ENCODE measurements at places on chromosomes 4 and X.

- no peak for DNase-seq
These were observed 2.0 kb downstream of the ARSJ start for GRCh38 chr4:113977526-113977855.

- DNase-seq: peak; percentile 18
These were observed 2.3 kb downstream of the HNRNPD start for GRCh38 chr4:82371497-82371896.

- DNase-seq: no peak
These were observed 670.1 kb upstream of the LCORL start for GRCh38 chr4:18691431-18692200.

DNA sequence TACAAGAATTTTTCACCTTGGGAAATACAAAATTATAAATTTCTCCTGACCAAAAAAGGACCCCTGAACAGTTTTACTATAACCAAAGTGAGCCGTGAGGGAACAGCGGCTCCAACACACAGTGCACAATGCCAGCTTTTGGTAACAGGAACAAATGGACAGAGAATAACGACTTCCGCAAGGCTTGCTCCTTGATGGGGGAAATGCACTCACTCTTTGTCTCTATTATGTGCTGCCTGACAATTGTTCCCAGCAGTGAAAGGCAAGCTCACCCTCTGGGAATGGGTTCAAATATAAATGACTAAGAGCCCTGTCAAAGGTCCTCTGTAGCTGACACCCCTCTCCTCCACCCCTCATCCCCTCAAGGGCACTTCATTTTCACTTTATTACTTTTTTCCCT, 325.8 kb upstream of the GALNT7 start:
- no peak for DNase-seq

DNA sequence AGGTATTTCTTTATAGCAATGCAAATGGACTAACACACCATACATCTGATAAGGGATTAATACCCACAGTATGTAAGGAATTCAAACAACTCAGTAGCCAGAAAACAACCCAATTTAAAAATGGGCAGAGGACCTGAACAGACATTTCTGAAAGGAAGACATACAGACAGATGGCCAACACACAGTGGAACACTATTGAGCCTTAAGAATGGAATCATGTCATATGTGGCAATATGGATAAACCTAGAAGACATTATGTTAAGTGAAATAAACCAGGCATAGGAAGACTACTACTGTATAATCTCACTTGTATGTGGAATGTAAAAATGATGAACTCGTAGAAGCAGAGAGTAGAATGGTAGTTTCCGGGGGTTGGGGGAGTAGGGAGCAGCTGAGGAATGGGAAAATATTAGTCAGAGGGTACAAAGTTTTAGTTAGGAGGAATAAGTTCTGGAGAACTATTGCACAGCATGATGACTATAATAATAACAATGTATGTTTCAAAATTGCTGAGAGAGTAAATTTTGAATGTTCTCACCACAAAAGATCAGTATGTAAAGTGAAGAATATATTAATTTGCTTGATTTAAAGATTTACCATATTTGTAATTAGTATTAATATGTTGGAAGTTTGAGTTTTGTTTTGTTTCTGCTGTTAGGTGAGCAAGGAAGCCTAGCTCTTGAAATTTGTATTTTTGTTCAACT, 25.2 kb downstream of the WDR44 start:
- peak; percentile 80 for DNase-seq

- no peak for DNase-seq
These were observed 277.7 kb downstream of the NR3C2 start for GRCh38 chr4:148164557-148164956.

DNA sequence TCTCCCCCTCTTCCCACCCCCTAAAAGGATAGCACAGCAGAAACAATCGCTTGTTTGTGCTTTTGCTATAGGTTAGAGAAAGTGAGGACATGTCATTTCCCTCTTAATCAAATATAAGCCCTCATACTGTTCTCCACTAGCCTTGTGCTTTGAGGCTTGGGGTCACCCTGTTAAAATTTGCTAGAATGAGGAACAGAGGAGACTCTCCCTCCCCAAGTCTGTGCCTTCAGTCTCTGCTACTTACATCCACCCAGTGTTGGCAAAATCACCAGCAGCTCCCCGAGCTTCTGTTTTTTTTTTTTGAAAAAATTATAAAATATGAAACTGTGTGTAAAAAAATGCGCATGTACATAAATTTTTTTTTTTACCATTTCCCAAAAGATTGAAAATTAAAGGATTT, 19.3 kb downstream of the KLF3 start:
- DNase-seq: no peak

- peak; percentile 75 for DNase-seq
These were observed 39.6 kb downstream of the DDX60L start for GRCh38 chr4:168440442-168441264.

DNA sequence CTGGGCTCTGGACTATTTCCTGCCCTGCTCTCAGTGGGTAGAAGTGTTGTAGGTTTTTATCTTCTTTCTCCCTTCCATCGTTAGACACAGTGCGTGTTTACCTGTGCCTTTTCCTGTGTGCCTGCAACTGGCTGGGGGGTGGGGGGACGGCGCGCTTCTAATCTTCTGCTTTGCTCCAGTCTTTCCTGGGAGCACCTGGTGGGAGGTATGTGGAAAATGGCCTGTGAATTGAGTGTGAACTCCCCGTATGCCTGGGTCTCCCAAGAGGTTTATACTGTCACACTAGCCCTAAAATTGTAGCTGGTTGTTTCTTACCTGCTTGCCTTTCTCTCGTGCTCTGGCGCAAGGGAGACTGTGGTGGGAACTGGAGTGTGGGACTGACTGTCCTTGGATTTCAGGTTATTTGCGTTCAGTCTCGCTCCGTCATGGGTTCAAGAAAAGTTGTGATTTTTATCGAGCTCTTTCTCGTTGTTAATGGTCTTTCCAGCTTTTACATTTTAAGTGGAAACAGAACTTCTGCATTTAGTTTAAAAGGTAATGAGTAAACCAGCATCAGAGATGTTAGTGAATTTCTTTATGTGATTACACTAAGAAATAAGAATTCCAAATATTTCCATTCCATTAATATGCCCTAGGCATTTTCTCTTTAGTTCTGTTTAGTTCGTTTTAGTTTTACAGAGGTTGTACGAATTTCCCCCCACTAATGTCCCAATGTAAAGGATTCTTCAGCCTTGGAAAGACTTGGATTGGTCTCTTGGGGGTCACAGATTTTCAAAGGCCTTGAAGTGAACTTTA, 15.3 kb downstream of the MRPL1 start:
- no peak for DNase-seq

DNA sequence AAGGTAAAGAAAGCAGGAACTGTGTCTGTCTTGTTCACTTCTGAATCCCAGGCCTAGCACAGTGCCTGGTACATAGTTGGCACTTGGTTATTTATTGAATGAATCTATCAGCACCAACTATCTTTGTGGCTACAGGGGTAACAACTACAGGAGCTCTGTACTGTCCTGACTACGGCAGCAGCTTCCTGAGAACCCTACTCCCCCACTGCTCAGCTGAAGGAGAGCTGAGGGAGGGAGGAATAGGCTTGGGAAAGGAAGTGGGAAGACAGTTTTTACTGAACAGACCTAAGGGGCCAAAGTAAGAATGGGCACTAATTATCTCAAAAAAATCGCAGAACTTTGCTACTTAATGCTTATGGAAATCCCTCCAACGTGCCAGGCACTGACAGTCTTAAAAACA, 156.1 kb upstream of the RAPGEF2 start:
- no peak for DNase-seq

DNA sequence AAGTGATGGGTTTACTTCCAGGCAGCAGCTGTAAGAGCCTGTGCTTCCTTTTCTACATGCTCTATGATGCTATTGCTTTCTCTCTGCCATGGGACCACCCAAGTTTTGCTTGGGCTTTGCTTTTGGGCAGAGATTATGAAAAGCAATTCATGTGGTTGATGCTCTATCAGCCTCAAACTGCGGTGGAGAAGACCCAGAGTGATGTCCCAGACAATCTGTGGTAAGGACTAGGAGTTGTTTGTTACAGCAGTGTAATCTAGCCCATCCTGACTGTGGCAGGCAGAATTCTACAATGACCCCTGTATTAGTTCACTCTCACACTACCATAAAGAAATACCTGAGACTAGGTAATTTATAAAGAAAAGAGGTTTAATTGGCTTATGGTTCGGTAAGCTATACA, 9.2 kb upstream of the CYTL1 start:
- no peak for DNase-seq

GRCh38 chrX:96424007-96424406, 260.6 kb upstream of the DIAPH2 start:
- peak; percentile 55 for DNase-seq

- no peak for DNase-seq
These were observed 8.7 kb downstream of the RPGR start for GRCh38 chrX:38318606-38319005.

- DNase-seq: no peak
These were observed 40.8 kb downstream of the DLG3 start for GRCh38 chrX:70485466-70485865.

DNA sequence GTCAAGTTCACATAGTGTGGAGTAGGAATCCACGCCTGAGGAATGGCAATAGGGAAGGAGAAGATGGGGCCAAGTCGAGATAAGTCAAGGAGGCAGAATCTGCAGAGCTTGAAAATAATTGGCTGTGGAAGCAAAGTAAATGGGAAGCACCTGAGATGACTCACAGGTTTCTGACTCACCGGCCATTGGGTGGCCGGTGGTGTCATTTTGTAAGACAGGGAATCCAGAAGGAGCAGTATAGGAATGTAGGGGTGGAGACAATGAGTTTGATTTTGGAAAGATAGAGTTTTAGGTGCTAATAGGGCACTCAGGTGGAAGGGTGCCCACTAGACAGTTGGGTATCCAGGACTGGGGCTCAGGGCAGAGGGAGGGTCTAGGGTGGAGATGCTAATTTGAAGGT, 201.0 kb upstream of the MAMLD1 start:
- peak; percentile 12 for DNase-seq

- no peak for DNase-seq
These were observed 122.8 kb downstream of the SLC10A7 start for GRCh38 chr4:146398896-146399445.

- no peak for DNase-seq
These were observed 38.4 kb upstream of the IL9R start for GRCh38 chrX:155959018-155959587.

DNA sequence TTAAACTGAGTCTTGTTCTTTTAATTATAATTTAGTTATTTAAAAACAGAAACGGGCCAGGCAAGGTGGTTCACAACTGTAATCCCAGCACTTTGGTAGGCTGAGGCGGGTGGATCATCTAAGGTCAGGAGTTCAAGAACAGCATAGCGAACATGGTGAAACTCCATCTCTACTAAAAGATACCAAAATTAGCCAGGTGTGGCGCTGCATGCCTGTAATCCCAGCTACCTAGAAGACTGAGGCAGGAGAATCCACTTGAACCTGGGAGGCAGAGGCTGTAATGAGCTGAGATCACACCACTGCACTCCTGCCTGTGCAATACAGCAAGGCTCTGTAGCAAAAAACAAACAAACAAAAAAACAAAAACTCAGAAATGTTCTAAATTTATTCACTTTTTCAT, 852.9 kb downstream of the TECRL start:
- no peak for DNase-seq

DNA sequence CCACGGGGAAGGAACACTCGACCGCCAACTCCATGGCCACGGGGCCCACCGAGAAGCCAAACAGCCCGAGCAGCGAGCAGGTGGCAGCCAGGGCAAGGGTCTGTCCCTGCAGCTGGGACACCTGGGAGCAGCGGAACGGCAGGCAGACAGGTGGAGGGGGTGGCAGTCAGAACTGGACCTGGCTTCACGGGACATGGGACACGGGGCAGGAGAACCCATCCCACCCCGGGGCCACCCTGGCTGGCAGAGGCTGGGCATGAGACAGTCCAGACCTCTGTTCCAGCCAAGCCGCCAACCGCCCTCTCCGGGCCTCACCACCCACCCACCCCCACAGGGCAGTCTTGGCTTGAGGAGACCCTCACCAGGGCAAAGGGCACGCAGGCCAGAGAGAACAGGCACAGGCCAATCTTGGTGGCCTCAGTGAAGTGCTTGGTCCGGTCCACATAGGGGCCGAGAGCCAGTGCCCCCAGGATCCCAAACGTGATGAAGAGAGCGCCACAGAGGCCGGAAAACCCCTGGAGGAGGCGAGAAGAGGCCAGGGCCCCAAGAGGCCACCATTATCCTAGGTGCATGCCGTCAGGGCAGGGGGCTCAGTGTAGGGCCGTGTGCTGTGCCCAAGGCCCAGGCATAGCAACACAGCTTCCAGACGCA, 5.6 kb downstream of the SLC49A3 start:
- no peak for DNase-seq

GRCh38 chrX:153333266-153333665, 687 bp upstream of the ZNF275 start:
- DNase-seq: peak; percentile 63

DNA sequence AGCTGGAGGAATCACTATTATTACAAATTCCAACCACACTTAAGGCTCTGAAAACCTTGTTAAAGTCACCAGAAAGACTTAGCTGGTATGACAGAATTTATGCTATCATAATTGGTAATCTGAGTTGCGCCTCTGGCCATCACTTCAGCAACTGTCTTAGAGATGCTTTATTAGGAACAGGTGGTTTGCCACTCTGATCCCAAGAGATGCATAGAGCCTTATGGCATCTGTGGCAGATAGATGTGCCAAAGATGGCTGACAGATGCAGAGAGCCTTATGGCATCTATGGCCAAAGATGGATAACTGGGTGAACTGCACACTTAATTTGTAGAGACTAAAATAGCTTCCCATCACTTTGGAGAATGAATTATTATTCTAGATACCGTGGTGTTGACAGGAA, 32.3 kb upstream of the PLAC8 start:
- DNase-seq: no peak

GRCh38 chr4:98919996-98920395, 8.9 kb downstream of the EIF4E start:
- peak; percentile 72 for DNase-seq

- peak; percentile 71 for DNase-seq
These were observed 2.2 kb downstream of the PLXNB3 start for GRCh38 chrX:153766098-153766817.

- DNase-seq: no peak
These were observed 813.7 kb upstream of the HS3ST1 start for GRCh38 chr4:12242354-12242753.
